ENCODE measurements at places on chromosomes 7 and 10.
A peak's percentile ranks its signal among the peaks of the same experiment; 100 is the strongest.

DNA sequence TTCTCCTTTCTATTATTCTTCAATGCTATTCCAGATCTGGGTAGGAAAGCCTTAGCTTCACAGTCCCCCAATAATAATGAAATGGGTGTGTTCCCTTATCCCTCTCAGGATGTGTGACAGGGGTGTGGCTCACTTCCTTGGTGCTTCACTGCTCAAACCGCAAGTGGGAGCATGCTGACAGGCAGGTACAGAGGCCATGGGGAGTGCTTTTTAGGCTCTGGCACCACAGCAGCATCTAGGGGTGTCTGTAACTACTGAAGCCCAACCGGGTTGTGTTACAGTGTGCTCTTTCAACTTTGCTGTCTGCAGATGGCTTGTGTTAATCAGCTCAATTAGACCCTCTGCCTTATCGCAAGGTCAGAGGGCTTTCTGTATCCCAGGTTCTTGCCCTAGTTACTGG is 79.4 kb upstream of the CYP2C9 start:
- DNase-seq, result no peak

DNA sequence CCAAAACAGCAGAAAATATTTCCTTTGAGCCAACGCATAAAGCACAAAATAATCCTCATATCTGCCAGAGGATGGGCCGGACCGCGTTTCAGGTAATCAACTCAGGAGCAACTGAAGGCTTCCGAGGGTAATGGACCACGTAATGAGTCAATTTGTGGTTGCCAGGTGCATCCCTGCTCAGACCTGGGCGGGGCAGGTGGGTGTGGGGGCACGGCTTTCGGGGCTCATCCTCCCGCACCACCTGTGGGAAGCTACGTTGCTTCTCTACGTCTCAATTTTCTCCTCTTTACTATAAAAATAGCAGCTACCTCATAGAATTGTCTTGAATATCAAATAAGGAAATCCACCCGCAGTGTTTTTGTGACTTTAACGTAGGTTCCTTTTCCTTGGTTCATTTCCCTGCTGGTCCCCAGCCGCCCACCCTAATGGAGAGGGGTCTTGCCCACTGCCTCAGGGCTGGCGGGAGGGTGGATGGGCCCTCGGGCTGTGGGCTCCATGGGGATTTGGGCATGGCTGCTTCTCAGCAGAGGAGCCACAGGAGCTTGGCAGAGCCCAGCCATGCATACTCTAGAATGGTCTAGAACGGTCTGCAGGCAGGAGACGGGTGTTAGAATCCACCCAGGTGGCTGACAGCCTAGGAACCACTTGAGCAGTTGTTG is 324.7 kb downstream of the ADARB2 start:
- no peak for DNase-seq

DNA sequence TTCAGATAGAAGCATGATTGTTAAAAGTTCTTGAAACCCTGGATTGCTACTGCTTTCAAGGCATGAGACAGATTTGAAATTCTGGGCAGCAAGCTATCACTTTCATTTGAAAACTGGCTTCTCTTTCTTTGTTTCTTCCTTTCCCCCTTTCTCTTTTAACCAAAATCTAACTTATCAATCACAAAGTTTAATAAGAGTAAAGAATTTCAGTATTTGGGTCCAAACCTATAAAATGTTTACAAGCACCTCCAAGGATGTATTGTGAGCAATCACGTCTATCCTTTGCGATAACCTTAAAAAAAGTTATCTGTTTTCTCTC is 21.6 kb upstream of the RPA3 start:
- no peak for DNase-seq

GRCh38 chr7:22782616-22783232 is 39.9 kb downstream of the TOMM7 start:
- DNase-seq, result peak; percentile 55

DNA sequence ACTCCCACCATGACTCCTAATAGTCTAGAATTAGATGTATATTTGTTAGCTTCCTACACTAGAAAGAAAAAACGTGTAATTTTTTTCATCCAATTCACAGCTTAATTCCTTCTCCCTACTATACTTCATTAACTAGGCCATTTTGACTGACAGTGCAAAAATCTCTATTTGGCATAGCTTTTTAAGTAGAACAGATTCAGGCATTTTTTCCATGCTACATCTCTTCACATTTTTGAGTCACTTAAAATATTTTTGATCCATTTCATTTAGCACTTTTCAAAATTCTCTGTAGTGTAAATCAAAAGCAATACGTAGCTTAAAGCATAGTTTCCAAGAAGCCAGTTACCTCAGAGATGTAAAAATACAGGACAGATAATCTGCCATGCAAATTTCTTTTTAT is 391.1 kb upstream of the NPVF start:
- DNase-seq, result no peak

Data from left ventricle myocardium inferior (tissue), 1 donor.